ENCODE measurements at places on chromosomes 16 and 17.

GRCh38 chr17:77231076-77231871, 90.5 kb downstream of the SEC14L1 start:
- DNase-seq, result no peak

GRCh38 chr16:58019866-58020538, 5.6 kb upstream of the MMP15 start:
- no peak for DNase-seq

DNA sequence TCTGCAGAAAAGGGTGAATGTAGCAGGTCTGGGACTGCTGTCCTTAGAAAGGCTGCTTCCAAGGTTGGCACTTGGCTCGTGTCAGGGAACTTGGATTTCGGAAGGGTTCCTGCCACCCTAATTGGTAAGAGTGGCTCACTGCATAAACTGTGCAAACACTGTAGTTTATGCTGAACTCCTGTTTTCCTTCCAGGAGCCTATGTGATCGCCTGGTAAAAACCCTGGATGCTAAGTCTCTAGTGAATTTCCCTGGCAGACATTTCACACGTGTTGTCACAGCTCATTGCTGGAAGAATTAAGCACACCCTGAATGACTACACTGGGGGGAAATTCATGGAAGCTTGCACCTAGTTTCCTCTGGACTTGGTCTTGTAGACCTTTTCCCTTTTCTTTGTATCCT, 140.1 kb downstream of the SPECC1 start:
- peak; percentile 66 for DNase-seq

GRCh38 chr17:17839791-17840707, 3.3 kb upstream of the SREBF1 start:
- DNase-seq, result peak; percentile 95

DNA sequence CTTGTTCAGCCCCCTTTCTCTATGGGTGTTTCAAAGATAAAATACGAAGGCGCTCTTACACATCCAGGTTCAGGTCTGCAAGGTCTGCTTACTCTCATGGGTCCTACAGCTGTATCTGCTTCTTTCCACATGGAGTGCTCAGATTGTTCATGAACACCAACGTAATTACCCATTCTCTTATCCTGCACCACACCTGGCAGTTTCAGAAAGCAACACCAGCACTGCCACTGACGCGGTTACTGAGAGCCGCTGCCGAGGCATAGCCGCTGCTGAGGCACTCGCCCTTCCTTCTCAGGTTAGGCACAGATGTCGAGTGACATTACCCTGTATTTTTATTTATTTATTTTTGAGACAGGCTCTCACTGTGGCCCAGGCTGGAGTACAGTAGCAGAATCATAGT, 147.1 kb downstream of the RPTOR start:
- no peak for DNase-seq

GRCh38 chr16:50446861-50447260, 78.1 kb upstream of the BRD7 start:
- no peak for DNase-seq

- DNase-seq, result no peak
These were observed 141.5 kb downstream of the TRIM37 start for GRCh38 chr17:58965221-58965620.

- DNase-seq, result no peak
These were observed 13.6 kb upstream of the GGA2 start for GRCh38 chr16:23523876-23524385.

DNA sequence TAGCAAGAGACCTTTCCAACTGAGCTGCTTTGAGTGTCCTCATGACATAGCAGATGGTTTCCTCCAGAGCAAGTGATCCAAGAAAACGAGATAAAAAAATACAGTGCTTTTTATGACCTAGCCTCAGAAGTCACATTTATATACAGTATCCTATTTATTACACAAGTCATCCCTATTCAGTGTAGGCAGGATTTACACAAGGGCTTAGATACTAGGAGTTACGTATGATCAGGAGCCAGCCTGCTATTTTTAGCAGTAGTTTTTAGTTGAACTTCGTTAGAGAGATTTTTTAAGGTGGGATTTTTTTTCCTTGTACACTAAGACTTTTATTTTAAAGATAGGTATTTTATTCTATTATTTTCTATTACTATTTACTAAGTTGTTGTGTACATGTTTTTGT, 58.4 kb downstream of the PHKB start:
- no peak for DNase-seq

GRCh38 chr16:30349675-30350074, 5.4 kb downstream of the CD2BP2 start:
- no peak for DNase-seq

- no peak for DNase-seq
These were observed 267.9 kb downstream of the CPPED1 start for GRCh38 chr16:12535535-12536411.
